Left cardiac atrium (tissue), 4 donors: ENCODE measurements at places on chromosomes 4 and X. TPM values are rescaled to one million over a fixed set of nuclear protein-coding genes. Genes with fewer than 3 reads are reported as not detected.

DNA sequence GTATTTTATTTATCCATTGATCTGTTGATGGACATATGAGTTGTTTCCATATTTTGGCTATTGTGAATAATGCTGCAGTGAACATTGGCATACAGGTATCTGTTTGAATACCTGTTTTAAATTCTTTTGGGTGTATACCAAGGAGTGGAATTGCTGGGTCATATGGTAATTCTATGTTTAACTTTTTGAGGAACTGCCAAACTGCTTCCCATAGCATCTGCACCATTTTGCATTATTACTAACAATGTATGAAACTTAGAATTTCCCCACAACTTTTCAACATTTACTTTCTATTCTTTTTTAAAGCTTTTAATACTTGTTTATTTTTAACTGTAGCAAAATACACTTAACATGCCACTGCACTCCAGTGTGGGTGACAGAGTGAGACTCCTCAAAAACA is 57.0 kb upstream of the MSN start:
- no peak for DNase-seq

GRCh38 chr4:89814362-89814761 is 22.6 kb downstream of the SNCA start:
- no peak for DNase-seq

DNA sequence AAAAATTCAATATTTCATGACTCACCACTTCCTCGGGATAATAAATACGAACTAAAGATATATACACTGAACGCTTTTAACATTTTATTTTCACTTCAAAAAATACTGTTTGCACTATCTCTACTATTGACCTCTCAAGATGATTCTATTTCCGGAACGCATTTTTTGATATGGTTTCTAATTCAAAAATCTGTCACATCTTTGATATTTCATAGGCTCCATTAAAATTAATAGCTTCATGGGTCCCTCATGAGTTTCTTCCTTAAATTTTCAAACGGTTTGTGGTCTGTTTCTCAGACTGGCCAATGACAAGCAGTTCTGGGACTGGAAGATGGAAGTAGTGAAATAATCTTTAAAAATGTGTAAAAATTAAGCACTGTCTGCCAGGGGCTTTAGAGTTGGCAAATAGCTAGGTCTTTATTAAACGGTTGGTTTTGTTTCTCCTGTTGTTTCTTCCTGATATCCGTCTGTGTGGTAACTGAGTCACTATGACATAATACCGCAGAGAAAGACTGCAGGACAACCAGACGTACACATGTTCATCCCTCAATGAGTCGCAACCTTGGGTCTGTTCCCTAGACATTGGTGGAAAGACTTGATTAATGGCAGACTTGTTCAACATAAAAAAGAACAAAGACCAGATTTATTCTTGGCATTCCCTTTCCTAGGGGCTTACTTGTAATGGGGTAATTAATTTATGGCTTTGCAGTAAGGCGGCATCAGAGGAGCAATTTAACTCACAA is 133.8 kb downstream of the PALLD start:
- DNase-seq: no peak

Gene SATL1
- 0.12 TPM for total RNA-seq

Gene CDKL2
- total RNA-seq: 0.65 TPM
